ENCODE measurements at places on chromosomes 12 and 14.

DNA sequence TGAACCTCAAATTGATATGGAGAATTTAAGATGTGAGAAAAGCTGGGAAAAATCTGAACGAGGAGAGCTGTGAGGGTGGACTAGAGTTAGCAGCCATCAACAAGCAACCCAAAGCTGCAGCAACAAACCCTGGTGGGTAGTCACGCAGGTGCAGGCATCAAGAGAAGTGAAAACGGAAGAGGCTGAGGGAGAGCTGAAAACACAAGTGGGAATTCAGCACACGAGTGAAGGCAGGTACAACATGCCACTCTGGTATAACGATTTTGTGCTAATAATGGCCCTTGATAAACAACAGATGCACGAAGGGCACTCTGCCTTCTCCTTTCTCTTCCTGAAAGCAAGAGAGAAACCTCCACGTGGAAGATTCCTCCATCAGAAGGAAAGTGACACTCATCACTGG lies 11.5 kb downstream of the TCL1B start:
- no peak for DNase-seq

- DNase-seq: no peak
These were observed 46.0 kb downstream of the CACNA2D4 start for GRCh38 chr12:1872448-1872847.

DNA sequence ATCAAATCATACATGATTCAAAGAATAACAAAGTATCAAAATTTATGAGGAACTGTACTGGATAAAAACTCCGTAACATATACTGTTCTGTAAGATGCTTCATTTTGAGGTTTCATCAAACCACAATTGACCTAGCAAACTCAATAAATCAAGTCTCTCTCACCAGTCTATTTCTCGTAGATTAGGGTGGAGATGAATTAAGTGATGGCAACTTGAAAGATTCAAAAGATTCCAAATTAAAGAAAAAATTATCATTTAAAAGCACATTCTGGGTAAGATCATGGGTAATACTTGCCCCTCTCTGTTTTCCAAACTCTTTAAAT lies 74.4 kb downstream of the PAPLN start:
- peak; percentile 63 for DNase-seq

GRCh38 chr14:100065111-100065871 lies at the start of gene EVL:
Gene EVL (plus strand): TSS chr14:100065422. CDS start chr14:100065501, 79 bp downstream.
- DNase-seq: no peak

DNA sequence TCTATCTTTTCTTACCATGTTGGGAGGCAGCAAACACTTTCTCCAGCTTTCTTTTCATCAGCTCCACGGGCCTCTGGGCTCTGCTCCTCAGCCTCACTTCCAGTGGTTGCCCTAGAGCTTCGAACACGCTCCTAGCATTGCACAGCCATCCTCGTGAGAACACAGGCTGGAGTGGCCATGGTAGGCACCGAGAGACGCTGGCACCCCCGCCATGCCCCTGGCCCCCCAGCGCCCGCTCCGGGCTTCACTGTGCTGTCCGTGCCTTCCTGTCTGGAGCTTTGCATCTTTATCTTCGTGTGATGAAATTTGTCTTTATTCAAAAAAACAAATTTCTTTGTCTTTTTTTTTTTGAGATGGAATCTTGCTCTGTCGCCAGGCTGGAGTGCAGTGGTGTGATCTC lies 352.2 kb downstream of the TMEM121 start:
- DNase-seq: no peak

GRCh38 chr12:40153432-40153831 lies 47.6 kb upstream of the SLC2A13 start:
- no peak for DNase-seq

GRCh38 chr12:80222261-80222660 lies 122.9 kb downstream of the OTOGL start:
- no peak for DNase-seq

- DNase-seq: no peak
These were observed 44.5 kb upstream of the PRPF39 start for GRCh38 chr14:45039390-45039789.

DNA sequence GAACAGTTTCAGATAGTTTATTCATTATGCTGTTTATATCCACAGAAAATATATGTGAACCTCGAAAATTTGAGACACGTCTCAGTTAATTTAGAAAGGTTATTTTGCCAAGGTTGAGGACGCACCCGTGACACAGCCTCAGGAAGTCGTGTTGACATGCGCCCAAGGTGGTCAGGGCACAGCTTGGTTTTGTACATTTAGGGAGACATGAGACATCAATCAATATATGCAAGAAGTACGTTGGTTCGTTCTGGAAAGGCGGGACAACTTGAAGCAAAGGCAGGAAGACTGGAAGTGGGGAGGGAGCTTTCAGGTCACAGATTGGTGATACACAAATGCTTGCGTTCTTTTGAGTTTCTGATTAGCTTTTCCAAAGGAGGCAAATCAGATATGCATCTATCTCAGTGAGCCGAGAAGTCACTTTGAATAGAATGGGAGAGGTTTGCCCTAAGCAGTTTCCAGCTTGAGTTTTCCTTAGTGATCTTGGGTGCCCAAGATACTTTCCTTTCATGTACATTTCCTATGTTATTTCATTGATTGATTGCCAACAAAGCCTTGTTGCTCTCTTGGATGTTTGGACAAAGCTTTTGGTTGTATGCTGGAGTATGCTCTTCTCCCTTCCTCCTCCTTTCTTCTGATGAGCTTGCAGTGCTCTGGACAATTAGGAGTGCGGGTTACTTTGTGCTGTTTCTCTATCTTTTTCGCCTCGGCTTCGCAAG lies 3.2 kb downstream of the SNAPC1 start:
- peak; percentile 27 for DNase-seq

- peak; percentile 19 for DNase-seq
These were observed 7.2 kb downstream of the DTD2 start for GRCh38 chr14:31449971-31450610.

DNA sequence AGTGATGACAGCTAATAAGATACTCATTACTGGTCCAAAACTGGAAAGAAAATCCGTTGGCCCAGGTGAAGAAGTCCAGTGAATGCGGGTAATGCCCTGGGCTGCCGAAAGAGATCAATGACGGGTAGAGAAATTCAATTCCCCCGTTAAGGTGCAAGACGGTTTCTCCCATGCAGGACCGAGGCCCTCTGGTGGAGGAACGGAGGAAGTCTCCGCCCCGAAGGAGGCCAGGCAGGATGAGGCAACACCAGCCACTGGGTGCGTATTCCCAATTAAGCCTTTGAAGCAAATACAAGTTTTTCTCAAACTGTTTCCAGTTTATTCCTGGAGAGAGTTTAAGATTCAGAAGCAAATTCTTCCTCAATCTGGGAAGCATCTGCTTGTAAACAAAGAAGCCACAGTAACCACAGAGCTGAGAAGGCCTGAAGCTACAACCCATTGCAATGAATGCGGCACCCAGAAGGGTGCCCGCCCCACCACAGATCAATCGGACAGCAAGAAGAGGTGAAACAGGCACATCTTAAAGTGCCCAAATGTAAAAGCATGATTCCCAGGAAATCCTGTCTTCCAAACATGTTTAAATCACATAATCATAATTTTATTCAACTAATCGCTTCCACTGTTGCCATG lies 118.5 kb downstream of the TTC7B start:
- DNase-seq: peak; percentile 55

GRCh38 chr12:93244514-93245077 lies 133.1 kb upstream of the NUDT4 start:
- no peak for DNase-seq

GRCh38 chr14:22752422-22752821 lies 14.1 kb upstream of the OXA1L start:
- DNase-seq: peak; percentile 45

DNA sequence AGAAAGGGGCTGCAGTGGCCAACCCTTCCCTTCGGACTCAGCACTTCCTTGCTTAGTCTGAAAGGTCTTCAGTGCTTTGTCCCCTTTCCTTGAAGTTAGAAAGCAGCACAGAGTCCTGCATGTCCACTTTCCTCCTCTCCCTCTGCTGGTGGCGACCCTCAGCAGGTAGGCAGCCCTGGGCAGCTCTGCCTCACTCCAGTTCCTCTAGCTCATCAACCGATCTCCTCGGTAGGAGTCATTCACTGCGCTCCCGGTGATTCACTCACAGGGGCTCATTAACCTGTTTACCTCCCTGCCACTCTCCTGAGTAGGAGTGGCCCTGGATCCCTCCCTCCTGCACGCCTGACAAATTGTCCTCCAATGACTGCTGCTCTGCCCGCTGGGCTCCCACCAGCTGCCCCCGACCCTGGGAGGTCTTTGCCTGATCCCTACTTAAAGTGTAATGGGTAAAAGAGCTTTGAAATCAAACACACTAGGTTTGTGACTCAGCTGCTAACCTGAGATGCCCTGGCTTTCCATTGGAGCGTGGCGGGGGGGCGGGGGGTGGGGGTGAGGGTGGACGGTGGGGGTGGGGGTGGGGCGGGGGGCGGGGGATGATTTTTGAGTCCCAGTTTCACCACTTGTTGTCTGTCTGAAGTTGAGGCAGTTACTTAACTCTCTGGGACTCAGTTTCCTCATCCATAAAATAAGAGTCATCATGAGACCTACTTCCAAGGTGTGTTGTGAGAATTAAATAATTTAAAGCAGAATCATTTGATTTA lies 4.2 kb downstream of the SCNN1A start:
- peak; percentile 76 for DNase-seq

DNA sequence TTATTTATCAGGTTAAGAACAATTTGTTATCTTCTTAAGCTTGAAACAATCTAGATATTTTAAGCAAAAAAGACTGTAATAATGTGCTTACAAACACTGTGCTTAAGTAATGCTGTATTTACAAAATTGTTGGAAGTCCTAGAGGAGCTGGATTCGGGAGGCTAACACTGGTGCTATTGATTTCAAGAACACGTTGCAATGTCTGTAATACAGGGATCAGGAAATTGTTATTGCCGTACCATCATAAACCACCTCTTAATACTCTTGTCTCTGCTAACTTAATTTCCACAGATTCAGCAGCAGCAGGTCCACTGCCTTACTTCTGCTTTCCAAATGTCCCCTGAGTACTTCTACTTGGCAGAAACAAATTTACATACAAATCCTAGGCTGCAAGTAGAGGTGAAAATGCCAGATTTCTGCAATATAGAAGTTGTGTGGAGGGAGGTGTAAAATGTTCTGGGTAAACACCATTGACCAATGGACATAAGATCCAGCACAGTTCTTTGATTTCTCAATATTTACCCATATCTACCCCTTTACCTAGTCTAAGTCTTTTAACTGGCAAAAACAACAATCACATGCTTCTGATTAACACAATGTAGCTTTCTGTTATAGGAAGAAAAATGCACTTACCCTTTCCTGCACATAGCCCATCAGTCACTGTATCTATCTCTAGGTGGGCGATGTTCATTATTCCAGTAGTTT lies 663.4 kb downstream of the TMTC2 start:
- no peak for DNase-seq

GRCh38 chr12:80277732-80278131 lies 166.3 kb upstream of the PTPRQ start:
- no peak for DNase-seq

- DNase-seq: peak; percentile 90
These were observed 7.8 kb downstream of the ZFP36L1 start for GRCh38 chr14:68784978-68785533.

GRCh38 chr12:132761032-132761920 lies at the start of gene ANKLE2:
Gene ANKLE2 (minus strand): TSS chr12:132761832. CDS start chr12:132761798, 34 bp downstream.
- DNase-seq: peak; percentile 74

DNA sequence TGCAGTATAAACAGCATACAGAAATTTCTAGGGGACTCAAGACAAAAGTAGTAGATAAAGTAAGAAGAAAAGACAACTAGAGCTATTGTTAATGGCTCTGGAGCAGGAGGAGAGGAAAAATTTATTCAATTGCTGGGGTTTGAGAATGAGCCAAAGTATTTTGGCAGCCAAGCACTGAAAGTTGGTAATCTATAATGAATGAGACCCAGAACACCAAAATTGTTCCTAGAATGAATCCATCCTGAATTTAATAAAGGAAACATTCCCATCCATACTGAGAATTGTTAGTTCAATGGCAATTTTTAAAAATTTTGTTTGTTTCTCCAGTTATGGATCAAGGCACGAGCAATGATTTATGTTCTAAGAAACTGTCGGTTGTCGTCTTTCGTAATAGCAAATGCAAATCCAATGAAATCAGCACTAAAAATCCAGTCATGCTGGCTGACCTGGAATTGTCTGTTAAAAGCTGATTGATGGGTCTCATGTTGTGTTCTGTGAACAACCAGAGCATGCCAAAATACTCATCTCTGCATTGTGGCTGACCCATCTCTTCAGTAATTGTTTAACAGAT lies 170.9 kb upstream of the LMNTD1 start:
- peak; percentile 82 for DNase-seq

GRCh38 chr12:90984114-90984513 lies 20.7 kb downstream of the EPYC start:
- DNase-seq: no peak

DNA sequence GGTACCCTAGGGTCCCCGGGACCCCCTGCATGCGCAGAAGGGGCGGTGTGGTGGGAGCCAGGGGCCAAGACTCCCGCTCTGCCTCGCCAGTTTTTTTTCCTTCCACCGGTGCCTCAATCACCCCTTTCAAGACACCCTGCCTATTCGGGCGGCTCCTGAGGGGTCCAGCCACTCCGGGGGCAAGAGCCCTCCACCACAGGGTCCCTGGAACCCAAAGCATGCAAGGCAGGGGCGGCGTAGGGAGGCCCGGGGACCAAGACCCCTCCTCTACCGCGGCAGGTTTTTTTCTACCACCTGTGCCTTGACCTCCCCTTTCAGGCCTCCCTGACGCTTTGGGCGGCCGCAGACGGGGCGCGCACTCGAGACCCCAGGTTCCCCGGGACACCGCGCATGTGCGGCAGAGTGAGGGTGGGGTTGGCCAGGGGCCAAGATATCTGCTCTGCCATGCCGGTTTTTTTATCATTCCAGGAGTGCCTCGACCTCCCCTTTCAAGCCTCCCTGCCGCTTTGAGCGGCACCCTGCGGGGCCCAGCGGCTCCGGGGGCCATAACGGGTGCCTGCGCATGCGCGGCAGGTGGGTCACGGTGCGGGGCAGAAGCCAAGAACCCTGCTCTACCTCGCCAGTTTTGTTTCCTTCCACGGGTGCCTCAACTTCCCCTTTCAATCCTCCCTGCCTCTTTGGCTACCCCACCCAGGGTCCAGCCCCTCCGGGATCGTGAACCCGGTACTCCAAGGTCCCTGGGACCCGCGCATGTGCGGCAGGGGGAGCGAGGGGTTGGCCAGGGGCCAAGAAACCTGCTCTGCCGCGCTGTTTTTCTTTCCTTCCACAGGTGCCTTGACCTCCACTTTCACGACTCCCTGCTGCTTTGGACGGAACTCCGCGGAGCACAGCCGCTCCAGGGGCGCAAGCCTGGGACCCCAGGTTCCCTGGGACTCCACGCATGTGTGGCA lies 328.1 kb downstream of the ALG10 start:
- DNase-seq: no peak

GRCh38 chr14:73235531-73236155 lies 1.7 kb upstream of the PAPLN start:
- no peak for DNase-seq

GRCh38 chr14:60565211-60565610 lies 56.3 kb downstream of the SIX6 start:
- DNase-seq: peak; percentile 85

- DNase-seq: no peak
These were observed 9.9 kb downstream of the AMDHD1 start for GRCh38 chr12:95953000-95953399.

- no peak for DNase-seq
These were observed 14.8 kb upstream of the ETNK1 start for GRCh38 chr12:22610131-22610530.

Measured in astrocyte (in vitro differentiated cells and primary cell).